Breast epithelium (tissue), 4 donors: ENCODE measurements at places on chromosomes 13 and 19. TPM values are rescaled to one million over a fixed set of nuclear protein-coding genes. Genes with fewer than 3 reads are reported as not detected.
A peak's percentile ranks its signal among the peaks of the same experiment; 100 is the strongest.

The ZSCAN4 gene
- total RNA-seq = not detected

- DNase-seq = no peak
These were observed 18.7 kb downstream of the ACOD1 start for GRCh38 chr13:76967031-76967430.

The RDH8 gene
- total RNA-seq = not detected

The FCAR gene
- 2.4 TPM for total RNA-seq

DNA sequence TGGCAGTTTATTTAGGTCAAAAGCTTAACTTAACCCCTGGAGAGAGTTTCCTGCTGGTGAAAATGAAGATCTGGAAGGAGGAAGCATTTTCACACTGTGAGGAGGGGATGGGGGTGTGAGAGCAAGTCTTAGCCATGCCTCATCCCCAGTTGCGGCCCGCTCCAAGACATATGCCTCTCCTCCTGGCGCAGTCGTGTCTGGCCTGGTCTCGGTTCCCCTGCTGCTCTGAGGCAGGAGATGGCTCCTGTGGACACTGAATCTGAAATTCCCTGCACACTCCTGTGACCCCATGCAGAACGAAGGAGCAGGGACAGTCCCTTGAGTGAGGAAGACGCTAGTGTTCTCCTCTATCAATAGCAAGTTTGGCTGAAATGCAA is 360 bp upstream of the ZNF69 start:
- no peak for DNase-seq

The ZSCAN5A gene
- 6.2 TPM for total RNA-seq

The ACP7 gene
- total RNA-seq = not detected

DNA sequence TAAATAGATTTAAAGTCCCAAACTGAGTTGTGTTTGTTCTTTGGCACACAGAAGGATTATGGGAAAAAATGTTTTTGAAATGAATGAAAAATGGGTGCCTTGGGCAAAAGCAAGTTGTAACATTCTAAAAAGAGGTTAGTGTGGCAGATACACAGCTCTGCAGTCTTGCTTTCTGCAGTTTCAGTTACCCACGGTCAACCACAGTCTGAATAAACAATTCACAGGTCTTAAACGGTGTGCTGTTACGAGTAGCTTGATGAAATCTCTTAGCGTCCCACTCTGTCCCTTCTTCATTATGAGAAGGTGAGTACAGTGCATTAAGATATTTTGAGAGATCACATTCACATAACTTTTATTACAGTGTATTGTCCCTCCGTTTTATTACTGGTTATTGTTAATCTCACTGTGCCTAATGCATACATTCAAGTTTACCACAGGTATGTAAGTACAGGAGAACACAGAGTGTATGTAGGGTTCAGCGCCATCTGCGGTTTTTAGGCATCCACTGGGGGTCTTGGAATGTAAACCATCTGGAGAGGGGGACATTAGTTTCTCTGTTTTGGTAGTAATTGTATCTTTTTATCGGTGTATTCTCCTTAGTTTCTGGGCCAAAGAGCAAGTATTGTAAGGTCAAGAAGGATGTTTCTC is 8.1 kb downstream of the FARP1 start:
- DNase-seq = no peak

GRCh38 chr13:75079226-75079625 is 402.7 kb downstream of the TBC1D4 start:
- DNase-seq = no peak

- DNase-seq = no peak
These were observed 310.7 kb downstream of the ITGBL1 start for GRCh38 chr13:101763191-101763590.

The FGF21 gene
- not detected for total RNA-seq

DNA sequence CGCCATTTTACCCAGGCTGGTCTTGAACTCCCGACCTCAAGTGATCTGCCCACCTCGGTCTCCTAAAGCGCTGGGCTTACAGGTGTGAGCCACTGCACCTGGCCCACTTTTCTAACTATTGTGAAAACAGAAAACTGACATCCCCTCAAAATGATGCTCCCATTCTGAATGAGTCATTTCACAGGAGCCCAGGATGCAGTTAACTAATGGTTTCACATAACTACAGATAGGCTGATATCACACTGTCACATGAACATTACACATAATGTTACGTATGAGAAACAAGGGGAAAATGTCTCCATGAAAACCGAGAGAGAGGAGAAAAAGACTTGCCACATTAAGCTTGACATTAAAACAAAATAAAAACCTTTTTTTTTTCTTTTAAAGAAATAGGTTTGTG is 37.5 kb downstream of the N4BP2L2 start:
- DNase-seq = no peak

DNA sequence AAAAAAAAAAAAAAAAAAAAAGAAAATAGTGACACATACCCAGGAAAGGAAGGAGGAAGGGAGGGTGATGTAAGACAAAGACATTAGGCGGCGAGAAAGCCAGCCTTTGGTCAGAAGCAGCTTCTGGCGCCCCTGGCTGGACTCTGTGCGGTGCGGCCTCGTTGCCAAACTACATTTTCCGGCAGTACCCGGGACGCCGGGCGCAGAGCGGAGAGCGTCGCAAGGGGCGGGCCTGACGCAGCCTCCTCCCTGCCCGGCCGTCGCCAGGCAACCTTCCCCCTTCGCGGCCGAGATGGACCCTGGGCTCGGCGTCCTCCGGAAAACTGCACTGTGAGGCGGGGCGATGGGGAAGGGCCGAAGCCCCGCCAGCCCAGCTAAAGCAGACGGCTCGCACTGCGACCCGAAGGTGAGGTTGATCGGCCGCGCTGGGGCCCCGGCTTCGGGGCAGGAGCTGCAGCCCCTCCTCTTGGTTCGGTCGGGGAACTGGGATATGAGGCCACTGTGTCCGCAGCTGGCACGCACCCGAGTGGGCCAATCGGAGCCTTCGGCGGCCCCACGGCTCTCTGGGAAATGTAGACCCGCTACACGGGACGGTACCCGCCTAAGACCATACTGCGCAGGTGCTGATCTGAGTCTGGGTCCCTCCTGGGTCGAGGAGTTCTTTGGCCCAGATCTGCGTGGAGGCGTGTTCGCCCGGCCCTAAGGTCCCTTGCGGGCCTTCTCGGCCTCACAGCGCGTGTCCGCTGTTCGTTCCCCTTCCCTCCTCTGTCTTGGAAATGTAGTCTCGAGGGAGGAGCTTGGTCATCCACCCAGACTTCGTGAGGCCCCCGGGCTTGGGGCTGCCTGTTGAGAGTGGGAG is 2.3 kb upstream of the MZF1 start:
- DNase-seq = peak; percentile 88

The PRSS57 gene
- total RNA-seq = not detected

DNA sequence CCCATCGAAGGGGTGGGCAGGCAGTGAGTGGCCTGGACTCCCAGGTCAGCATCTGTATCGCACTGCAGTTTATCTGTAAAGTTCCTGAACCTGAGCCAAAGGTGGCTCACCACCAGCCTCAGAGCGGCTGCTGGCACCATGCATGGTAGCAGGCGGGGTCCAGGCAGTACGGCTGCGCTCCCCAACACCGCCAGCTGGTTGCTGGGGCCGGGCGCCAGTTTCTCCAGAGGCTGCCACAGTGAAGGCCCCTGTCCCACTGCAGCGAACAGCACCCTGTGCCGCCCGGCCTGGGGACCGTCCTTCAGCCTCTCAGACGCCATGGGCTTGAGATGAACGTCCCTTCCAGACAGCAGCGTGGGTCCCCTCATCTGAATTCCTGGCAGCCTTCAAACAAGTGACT is 109.8 kb downstream of the KDM4B start:
- no peak for DNase-seq

The ZIC2 gene
- 0.15 TPM for total RNA-seq

- DNase-seq = no peak
These were observed 1.9 kb downstream of the C2CD4C start for GRCh38 chr19:406971-407510.

DNA sequence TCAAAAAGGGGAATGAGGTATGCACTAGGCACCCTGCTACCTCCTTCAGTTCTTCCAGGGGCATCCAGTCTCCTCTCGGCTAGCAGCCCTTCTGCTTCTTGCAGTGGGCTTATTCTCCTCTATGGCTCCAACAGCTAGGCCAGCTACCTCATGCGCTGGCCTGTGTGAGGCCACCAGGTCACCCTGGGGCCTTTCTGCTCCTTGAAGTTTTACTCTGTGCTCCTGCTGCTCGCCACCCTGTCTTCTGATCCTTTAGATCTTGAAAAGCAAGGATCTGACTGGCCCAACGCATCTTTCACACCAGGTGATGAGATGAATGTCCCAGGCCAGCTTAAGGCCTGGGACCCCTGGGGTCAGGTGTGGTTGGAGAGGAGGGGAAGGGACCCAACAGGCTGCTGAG is 66.2 kb downstream of the RUBCNL start:
- no peak for DNase-seq

- DNase-seq = no peak
These were observed 5.7 kb downstream of the JAK3 start for GRCh38 chr19:17841810-17842662.

- DNase-seq = peak; percentile 77
These were observed 9.4 kb downstream of the HRC start for GRCh38 chr19:49145573-49146407.

DNA sequence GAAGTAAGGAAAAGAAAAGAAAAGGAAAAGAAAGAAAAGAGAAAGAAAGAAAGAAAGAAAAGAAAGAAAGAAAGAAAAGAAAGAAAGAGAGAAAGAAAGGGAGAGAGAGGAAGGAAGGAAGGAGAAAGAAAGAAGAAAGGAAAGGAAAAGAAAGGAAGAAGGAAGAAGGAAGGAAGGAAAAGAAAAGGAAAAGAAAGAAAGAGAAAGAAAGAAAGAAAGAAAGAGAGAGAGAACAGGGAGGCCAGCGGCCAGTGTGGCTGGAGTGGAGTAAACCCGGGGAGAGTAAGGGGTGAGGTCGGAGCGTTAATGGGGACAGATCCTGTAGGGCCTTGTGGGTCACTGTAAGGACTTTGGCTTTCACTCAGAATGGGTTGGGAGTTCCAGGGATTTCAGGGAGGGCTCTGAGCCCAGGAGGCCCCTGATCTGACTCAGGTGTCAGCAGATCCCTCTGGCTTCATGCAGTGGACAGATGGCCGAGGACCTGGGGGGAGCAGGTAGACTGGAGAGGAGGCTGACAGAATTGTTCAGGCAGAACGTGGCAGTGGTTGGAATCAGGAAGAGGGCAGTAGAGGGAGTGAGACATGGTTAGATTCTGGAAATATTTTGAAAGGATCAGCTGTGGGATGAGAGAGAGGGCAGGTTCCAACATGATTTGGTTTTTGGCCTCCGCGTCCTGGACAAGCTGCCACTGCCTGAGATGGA is 19.8 kb upstream of the FXYD3 start:
- DNase-seq = peak; percentile 66

The LRRC63 gene
- 0.15 TPM for total RNA-seq

The ELOF1 gene
- total RNA-seq = 37.3 TPM

DNA sequence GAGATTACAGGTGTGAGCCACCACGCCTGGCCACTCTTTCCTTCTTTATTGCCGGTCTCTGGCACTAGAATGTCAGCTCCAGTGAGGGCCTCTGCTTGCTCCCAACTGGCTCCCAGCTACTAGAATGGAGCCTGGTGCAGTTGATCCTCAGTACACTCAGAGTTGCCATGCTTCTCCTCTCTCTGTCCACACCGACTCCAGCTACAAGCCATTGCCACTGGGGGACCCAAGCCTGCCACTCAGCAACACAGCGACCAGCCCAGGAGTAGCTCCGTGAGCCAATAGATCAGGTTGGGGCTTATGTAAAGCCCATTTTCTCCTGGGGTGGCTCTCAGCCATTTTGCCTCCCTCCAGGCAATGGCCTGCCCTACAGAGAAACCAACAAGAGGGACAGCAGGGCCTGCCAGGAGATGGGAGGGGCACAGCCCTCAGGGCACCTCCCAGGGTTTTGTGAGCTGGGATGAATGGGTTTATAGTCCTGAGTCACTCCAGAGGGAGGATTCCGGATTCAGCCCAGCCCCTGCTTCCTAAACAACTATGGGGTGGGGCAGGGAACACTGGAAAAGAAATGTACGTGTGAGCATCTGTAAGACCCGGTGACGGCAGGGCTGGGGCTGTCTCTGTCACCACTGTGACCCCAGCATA is 36.5 kb downstream of the OPA3 start:
- DNase-seq = no peak

The CCDC122 gene
- 50.9 TPM for total RNA-seq

GRCh38 chr19:18904334-18905057 is 8.5 kb upstream of the CERS1 start:
- DNase-seq = no peak

DNA sequence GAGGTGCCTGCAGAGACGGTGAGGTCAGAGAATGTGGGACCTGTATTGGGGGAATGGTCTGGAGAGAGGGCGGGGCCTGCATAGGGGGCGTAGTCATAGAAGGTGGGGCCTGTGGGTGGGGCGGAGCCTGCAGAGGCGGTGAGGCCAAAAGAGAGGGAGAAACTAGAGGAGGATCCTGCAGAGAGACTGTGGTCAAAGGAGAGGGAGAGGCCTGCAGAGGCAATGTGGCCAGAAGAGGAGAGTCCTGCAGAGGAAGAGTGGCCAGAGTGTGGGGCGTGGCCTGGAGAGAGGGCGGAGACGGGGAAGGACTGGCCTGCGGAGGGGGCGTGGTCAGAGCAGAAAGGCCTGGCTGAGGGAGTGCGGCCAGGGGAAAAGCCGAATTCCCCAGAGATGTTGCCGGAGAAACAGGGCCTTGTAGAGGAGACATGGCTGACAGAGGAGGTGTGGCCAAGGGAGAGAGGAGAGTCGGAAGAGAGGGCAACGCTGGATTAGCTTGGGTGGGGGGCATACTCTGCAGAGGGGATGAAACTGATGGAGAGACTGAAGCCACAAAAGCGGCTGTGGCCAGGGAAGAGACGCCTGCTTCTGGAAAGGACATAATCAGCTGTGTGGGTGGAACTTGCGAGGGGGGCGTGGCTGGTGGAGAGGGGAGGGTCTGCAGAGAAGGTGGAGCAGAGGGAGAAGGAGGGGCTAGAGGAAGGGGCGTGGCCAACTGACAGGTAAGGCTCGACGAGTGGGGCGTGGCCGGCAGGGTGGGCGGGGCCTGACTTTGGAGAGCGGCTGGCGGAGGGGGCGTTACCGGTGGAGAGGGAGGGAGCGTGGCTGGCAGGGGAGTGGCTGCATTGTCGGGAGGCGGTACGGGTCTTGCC is 2.5 kb downstream of the PRR36 start:
- DNase-seq = peak; percentile 97

DNA sequence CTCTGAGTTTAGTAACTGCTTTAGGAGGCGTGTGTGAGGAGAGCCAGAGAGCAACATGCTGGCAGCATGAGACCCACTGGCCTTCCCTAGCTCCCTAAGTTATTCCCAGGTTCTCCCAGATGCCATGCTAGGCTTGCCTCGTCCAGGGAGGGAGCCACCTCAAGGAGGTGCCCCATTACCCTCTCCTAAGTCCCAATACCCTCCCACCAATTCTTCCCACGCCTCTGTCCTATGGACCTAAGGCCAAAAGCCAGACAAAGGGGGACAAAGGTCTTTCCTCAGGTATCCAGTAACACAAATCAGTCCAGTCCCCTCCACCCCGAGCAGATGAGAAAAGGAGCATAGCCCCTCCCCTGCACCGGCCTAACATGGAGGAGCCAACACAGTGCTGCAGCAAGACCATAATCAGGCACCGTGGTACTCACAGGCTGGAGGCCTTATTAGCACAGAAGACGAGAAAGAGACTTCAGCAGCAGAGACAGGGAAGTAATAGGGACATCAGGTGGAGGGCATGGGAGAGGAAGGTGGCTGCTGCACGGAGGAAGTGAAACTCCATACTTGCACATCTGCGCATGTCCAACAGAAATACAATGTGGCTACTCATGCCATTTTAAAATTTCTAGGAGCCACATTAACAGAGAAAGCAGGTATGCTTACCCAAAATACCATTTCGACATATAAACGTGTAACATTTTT is 46.3 kb downstream of the BRD4 start:
- DNase-seq = no peak
